ENCODE measurements at places on chromosomes 3 and 15.

GRCh38 chr15:22808240-22808639, 21.8 kb downstream of the NIPA1 start:
- DNase-seq = no peak

DNA sequence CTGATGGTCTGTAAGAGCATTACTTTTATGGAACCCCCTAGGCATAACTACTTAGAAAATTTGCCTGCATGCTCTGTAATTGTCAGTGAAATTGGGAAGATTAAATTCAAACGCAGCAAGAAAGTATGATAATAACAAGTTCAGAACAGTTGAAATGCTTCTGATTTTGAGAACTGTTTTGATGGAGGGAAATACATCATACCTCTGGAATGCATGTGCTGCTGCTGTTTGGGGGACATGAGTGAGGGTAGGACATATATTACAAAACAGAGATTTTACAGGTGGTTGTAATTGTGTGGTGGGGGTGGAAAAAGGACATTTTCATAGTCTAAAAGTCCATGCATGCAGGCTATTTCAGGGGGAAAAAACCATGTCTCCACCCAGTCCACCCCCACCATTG, 135.0 kb upstream of the DPH6 start:
- no peak for DNase-seq

DNA sequence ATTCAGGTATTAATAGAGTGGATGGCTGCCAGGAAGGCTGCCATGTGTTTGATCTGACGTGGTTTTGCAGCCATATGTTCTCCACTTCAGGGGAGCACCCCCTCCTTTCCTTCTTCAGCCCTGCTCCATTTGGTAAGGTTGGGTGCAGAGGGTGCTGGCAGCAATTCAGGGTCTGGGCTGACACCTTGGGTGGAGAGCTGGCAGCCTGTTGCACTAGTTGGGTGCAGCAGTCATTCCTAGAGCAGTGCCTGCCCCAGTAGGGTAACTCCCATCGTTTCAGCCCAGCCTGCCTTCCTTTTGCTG, 1.5 kb downstream of the TYRO3 start:
- DNase-seq = no peak

DNA sequence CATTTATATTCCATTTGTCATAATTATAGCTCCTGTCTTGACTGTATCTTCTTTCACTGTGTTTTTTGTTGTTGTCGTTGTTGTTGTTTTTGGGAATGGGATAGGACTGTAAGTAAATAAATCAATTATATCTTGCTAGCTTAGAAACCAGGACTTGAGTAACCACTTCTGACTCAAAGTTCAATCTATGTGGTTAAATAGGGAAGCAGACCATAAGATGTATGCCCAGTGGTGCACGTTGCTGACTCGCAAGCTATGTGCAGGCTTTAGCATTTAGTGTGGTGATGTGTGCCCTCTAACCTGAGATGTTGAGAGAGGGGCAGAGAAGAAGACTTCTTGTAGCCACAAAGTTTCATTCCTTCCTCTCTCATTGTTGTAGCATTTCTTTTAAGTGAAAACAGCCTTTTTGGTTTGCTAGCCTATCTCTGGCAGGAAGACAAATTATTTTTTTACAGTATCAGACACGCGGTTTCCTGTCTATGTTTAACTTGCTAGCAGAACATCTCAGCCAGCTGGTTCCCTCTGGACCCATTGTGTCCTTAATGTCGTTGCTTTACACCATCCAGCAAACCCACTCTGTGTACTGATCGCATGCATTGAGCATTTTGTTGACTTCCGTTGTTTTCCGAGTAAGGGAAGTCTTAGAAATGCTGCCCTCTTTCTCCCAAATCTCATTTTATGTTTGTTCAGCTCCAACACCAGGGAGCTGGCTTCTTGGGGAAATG, 52.1 kb downstream of the TGFBR2 start:
- peak; percentile 47 for DNase-seq

DNA sequence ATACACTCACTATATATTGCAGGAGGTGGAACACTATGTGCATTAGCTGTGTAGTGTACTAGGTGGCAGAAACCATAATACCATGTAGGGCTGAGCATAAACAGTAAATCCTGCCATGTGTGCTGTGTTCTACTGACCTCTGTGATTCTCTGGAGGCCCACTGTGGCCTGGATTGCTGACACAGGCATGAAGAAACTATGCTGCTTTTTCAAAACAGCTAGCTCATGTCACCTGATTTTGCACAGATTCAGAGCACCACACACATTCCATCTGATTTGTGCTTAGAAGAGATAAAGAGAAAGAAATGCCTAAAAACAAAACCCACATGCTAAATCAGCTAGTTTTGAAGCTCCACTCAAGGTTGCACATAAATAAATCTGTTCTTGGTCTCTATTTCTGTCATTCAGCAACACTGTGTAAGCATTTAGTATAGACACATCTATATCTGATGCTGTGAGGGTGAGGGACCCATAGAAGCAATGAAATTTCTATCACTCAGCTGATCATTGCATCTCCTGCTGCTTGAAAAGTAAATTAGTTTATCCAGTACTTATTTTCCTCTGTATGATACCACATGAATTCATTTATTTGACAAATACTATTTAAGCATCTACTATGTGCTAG, 1007.7 kb upstream of the SEMA6D start:
- no peak for DNase-seq

DNA sequence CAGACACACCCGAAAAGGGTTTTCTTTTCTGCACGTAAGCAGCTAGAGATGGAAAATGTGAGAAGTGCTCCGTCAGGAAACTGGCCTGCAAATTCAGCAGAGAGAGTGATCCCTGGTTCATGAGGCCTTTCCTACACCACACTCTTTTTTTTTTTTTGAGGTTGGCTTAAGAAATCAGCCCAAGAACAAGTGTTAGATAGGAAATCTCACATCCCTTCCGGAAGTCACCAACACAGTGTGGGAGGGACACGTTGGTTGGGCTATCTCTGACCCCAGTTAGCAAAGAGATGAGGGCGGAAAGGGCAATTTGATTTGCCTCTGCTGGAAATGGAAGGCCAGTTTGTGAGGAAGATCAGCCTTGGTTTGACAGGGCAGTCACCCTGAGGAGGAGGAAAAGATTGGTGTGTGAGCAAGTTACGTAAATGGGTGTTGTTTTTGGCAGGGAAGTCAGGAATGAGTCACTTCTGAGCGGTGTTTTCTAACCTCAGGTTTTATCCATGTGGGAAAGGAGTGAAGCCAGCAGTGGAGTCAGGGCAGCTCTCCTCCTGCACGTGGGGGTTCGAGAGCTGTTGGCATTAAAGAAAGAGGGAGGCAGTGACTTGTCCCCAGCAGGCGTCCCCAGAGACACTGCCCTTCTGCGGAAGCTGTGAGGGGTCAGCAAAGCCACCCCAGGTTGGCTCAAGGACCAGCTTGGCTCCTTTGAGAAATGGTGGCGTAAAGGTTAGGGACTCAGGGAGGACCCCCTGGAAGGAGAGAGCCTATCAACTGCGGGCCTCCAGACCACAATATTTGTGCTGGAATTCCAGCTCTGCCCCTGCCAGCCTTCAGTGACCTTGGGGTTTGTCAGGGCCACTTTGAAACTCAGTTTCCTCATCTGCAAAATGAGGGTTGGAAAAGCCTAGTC, 237.6 kb upstream of the BHLHE40 start:
- DNase-seq = peak; percentile 88

DNA sequence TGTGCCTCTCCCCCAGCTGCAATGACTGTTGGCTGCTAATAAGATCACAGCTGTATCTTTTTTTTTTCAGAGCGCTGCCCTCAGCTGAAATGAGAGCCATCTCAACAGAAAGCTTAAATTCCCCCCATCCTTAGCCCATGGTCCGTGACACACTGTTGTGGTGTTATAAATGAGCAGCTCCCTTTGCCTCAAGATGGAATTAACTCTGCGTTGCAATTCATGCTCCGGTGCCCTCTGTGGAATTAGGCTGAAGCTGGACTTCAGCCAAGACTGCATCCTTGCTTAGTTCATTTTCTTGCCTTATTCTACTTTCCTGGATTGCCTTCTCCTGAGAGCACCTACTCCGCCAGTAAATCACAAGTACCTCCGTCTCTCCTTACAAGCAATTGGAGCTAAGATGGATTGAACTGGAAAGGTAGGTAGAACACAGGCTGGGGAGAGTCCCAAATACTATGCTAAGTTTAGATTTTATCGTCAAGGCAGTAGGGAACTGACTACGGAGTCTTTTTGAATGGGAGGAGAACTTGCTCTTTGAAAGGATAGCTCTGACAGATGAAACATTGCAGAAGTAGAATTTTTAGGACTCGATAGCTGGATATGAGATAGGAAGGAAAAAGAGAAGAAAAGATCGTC, 39.0 kb upstream of the THRB start:
- DNase-seq = no peak

DNA sequence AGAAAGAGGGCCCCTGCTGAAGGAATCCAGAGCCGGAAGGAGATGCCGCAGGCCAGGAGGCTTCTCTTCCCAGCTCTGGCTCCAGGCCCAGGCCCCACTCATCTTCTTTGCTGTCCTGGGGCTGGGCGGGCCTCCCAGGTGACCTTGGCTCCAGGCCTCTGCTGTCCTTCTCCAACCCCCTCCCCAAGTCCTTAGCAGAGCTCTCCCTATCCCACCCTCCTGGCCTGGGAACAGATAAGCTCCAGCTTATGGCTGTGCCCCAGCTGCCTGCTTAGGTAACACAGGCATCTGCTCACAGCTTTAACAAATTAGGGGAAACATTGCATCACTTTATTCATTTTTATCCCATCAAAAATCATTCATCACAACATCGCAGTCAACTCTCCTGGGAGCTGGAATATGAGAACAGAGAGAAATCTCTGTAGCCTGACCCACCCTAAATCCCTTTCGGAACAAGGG, 86.9 kb downstream of the SEMA5B start:
- no peak for DNase-seq

- peak; percentile 9 for DNase-seq
These were observed 745.2 kb downstream of the SI start for GRCh38 chr3:164332831-164333802.

- DNase-seq = no peak
These were observed 2.0 kb downstream of the PRSS50 start for GRCh38 chr3:46715507-46716175.

- DNase-seq = no peak
These were observed 998.6 kb downstream of the NAALADL2 start for GRCh38 chr3:175857666-175858270.

DNA sequence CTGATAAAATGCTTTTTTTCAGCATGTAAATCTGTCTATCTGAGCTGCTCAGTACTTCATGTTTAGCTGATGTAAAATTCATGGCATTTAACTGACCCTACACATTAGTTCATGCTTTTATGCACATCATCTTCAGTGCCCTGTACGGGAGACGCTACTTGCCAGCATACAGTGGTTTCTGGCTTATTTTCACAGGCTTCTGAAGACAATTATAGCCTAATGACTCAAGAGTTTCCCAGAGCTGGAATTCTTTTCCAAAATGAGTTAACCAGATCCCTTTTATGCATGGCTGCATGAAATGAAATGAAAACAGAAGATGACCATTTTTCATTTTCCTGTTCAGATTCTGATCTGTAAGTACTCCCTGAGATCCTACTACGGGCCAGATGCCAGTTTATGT, 1061.5 kb downstream of the ROBO2 start:
- DNase-seq = no peak

DNA sequence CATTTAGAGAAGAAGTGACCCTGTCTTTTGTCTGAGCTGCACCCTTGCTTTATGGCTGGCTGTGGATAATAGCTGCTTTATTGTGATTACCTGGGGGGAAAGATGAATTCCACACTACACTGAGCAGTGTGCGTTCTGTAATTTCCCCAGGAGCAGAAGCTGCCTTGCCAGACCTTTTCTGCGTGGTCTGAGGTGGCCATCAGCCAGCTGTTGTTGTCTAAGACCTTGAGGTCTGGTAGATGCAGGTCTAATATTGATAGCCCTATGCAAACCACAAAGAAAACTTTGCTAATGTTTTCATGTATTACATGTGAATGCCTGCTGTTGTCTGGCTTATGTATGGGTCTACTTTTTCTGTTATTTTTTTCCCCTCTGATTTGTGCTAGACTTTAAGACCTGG, 144.6 kb downstream of the THSD4 start:
- no peak for DNase-seq

DNA sequence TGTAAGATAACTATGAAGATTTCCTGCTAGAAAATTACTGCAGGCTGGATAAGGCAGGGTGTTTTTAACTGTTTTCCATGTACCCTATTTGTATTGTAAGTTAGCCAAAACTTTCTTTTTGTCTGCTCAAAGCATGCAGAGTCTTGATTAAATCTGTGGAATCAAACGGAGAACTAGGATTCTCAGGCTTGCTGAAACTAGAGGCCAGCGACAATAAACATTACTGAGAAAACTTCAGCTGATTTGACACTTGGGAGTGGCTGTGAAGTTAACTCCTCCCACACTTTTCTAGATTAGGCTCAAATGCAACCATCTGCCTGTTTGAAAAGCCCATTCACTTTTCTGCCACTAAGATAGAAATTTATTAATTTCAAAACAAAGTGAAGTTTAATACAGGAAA, 153.2 kb upstream of the FRMD4B start:
- DNase-seq = no peak

- peak; percentile 74 for DNase-seq
These were observed 6.1 kb upstream of the SCAANT1 start for GRCh38 chr3:63918321-63918720.

- DNase-seq = no peak
These were observed 64.3 kb downstream of the EPHB1 start for GRCh38 chr3:134859341-134859740.

- no peak for DNase-seq
These were observed 86.0 kb upstream of the VEPH1 start for GRCh38 chr3:157589211-157589610.

- DNase-seq = no peak
These were observed 45.3 kb upstream of the PPP4R2 start for GRCh38 chr3:72951259-72951722.

DNA sequence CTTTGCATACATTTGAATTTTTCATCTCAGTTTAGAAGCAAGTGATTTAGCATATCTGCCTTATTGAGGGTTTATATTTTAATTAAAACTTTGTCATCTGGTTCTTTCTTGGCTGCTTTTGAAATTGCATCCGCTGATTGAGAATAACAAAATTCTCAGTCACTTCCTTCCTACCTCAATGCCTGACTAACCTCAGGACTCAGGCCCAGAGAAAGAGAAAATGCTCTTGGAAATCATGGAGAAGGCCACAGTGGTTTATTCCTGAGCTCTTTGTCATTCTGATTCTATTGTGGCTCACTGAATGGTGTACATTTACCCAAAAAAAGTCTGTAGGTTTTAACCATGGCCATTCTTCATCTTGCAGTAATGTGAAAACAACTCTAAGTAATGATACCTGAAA, 533.9 kb downstream of the TBL1XR1 start:
- DNase-seq = peak; percentile 14

DNA sequence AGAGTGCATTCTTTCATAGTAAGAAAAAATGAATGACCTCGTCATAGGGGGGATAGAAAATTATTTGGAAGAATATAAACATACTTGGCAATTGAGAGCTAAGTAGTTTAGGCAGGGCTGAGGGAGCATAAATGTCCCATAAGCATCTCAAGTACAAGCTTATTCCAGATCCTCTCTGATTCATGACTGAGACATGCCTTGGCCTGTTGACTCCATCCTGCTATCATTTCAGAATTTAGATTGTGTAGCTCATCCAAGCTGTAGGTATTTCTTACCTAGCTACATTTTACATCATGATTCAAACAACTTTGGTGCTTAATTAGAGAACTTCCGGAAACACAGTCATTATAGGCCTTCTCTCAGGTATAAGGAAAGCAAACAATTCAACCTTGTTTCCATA, 12.3 kb downstream of the POGLUT1 start:
- no peak for DNase-seq

- no peak for DNase-seq
These were observed 100.1 kb upstream of the NPHP3 start for GRCh38 chr3:132822266-132822665.

- DNase-seq = no peak
These were observed 180.2 kb downstream of the PTPRG start for GRCh38 chr3:61741551-61741950.

GRCh38 chr3:126067959-126068358, 16.0 kb downstream of the SLC41A3 start:
- no peak for DNase-seq
